ENCODE measurements at places on chromosomes 3 and 15. TPM values are rescaled to one million over a fixed set of nuclear protein-coding genes. Genes with fewer than 3 reads are reported as not detected.

GRCh38 chr3:13713396-13713795 lies 164.5 kb downstream of the FBLN2 start:
- DNase-seq = peak; percentile 10

DNA sequence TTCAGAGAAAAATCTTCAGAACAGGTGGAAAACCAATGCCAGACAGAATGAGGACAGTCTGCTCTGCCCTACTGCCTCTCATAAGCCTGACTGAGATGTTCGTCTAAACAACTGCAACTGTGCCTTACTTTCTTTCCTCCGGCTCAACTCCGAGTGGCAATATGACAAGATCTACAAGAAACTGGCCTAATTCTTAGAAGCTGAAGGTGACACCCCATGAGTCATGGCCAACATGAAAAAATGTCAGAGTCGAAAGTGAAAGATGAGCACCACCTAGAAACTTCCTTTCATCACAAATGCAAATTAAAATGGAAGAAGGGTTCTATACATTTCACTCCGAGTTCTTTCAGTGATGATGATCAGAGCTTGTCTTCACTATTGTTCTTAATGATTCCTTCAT lies 12.9 kb downstream of the PCYT1A start:
- DNase-seq = no peak

- no peak for DNase-seq
These were observed 20.0 kb downstream of the COPS2 start for GRCh38 chr15:49135342-49135857.

DNA sequence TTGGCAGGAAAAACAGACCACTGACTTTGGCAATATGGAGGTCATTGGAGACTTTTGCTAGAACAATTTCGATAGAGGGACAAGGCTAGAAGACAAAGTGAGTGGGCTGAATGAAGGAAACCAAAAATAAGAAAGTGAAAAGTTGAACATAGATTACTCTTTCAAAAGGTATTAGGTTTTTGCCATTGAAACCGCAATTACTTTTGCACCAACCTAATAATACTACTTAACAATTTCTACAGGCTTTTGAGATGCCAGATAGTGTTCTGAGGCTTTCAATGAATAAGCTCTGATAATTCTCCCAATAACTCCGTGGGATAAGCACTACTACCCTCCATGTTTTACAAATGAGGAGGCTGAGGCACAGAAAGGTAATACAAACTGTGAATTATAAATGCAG lies 85.0 kb downstream of the MDFIC2 start:
- no peak for DNase-seq

Gene CHCHD4
- total RNA-seq = 11.2 TPM

DNA sequence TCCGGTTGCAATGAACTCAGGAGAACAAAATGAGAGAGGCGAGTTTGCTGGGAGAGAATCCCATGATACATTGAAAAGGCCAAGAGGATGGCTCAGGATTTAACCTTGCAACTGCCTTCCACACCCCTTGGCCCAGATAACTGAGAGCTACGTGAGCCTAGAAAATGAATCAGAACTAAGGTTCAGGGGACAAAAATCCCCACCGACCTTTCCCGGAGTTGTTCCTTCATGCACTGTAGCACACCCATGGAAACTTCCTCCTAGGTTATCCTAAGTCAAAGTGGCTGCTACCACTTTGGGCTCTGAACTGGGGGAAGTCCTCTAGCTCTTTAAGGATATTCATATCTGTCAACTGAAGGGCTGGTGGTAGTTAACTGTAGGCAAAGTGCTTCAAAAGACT lies 58.3 kb upstream of the SLC4A7 start:
- DNase-seq = no peak

Gene GPR171
- 4.7 TPM for total RNA-seq

Gene HRG
- not detected for total RNA-seq

Gene IGDCC3
- 1.6 TPM for total RNA-seq

DNA sequence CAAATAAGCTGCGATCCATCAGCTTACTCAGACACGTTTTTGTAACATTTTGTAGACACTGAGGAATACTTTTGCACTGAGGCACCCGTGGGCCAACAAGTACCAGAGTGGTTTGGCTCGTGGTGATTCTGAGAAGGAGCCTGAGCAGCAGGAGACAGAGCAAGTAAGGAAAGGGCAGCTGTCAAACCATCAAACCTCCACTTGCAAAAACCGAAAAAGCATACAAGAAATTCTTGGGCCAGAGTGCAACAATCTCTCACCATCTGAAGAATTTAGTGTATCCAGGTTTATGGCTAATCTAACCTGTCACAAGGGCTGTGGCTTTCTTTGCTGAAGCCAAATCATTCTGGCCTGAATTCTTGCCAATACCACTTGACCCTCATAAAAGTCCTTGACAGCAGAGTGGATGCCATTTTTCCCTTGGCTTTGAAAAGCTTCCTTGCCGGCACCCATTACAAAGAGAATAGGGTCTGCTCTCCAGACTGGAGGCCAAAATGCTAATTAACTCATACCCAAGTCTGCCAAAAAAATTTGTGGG lies 56.7 kb downstream of the MYO1E start:
- DNase-seq = no peak

DNA sequence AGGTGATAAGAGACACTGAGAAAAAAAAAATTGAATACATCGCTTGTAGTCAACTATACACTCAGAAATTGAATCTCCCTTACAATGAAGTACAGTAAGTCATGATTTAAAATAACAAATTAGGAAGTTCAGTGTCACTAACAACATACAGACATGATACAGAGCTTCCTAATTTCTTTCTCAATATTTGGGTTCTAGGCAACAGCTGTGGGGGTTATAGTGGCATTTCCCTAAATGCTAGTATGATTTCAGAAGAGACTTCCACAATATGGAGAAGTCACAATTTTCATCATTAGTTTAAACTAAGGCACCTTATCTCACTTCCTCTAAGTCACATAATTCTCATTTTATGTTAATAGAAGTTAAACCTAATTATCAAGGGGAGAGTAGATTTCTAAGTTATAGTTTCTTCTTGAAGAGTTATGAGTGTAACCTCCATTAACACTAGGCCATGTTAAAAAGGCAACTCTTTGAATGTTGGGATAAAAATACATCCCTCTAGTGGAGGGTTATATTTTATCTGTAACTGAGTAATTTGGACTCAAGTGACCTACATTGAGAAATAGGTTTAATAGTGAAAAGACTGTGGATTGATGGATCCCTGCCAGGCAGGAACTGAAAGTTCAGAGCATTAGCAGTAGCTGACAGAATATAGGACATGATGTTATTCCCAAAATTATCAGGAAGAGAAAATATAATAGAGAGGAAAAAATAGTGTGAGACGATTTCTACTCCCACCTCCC lies 286.0 kb upstream of the SUCLG2 start:
- no peak for DNase-seq

Gene TTLL13
- total RNA-seq = 0.36 TPM

Gene ADPGK
- 58.0 TPM for total RNA-seq

DNA sequence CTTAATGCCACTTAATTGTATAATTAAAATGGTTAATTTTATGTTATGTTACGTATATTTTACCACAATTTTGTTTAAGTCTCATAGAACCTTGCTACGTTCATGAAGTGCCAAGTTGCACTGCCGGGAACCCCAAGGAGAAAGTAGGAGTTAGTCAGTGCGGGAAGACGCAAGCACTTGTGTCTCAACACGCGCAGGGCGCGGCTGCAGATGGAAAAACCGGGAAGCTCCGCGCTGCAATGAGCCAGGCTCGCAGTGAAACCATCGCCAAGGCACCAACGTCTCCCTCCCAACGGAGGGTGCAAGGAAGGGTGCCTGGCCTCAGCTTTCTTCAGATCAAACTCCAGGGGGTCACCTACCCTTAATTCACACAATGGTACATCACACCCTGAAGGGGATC lies 21.6 kb downstream of the MAGI1 start:
- no peak for DNase-seq

- DNase-seq = no peak
These were observed 4.2 kb downstream of the TBC1D23 start for GRCh38 chr3:100265016-100265415.

GRCh38 chr3:30314757-30315325 lies 291.6 kb upstream of the TGFBR2 start:
- no peak for DNase-seq

- no peak for DNase-seq
These were observed 238.8 kb upstream of the DPH6 start for GRCh38 chr15:35784745-35785144.

DNA sequence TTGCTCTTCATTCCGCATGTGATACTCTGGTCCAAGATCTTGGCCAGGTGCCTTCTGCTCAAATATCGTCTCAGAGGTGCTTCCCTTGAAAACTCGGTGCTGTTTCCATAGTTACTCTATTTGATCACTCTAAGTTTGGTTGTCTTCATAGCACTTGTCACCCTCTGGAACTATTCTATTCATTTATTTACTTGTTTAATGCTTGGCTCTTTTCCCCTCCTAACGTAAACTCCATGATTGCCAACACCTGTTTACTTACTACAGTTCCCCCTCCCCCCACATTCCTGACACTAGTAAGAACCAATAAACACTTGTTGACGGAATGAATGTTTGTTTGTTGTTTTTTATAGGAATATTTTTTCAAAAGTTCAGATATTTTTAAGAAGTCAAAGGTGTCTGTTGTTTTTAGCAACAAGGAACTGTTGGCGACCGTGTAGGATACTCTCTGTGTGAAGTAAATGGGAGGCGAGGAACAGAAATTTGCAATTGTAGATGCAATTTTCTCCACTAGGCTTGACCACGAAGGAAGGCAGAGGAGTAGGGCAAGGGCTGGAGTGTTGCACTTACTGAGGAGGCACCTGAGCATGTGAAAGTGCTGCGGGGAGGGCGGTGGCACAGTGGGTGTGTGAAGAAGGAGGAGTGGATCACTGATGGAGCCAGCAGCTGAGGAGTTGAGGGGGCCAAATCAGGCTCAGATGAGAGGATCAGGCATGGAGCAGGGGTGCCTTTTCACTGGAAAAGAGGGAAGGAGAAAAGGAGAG lies 48.4 kb downstream of the MOBP start:
- DNase-seq = no peak

Gene SGO1
- 0.78 TPM for total RNA-seq

Gene TMEM45A
- 9.2 TPM for total RNA-seq

Gene TGFBR2
- total RNA-seq = 177 TPM

Gene TMEM44
- 19.9 TPM for total RNA-seq

DNA sequence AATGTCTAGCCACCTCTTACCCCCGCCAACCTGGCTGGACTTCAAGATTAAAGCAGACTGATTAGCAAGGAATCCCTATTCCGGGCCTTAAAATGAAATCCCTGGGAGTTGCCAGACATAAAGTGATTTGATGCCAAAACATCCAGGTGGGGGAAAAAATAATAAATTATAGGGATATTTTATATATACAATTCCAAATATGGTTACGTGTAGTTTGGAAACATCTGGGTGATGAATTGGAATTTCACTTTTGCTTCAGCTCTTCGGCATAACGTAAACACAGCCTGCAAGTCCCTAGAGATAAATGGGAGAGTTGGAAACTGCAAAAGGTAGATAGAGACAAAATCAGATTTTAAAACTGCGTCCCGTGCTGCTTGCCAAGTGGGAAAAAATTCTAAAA lies 545.5 kb upstream of the MDFIC2 start:
- no peak for DNase-seq

DNA sequence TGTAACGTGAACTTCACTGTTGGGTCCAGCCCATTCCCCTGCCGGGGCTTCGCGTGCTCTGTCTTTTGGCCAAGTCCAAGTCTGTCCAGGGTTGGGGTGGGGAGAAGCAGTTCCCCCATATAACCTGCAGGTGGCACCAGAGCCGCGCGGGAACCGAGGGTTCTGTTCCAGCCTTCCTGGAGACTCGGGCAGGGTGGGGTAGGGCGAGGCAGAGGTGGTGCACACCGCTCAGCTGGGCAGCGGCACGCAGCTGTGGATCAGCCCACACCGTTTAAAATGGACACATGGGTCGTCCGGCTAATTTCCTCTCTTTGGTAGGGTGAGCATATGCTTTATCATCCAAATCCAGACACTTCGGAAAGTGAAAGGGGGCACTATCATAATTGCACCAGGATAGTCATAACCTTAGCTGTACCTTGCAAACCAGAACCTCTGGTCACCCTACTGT lies 118.1 kb downstream of the TBC1D2B start:
- peak; percentile 86 for DNase-seq

Gene MYH15
- total RNA-seq = 0.52 TPM

Gene P2RY14
- 0.68 TPM for total RNA-seq

DNA sequence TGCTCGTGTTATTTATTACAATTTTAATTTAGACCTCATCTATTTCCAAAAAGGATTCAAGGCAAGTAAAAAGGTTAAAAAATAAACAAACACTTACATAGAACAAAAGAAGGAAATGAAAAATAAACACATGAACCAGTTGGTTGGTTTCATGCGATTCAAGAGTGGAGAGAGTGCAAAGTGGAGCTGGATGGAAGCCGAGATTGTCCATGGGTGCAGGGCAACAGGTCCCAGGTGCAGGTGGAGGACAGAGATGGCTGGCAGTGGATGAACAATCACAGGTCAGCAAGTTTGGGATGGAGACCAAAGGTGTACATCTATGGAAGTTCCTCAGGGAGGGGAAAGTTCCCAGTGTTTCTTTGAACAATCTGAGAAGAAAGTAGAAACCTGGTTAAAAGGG lies 11.6 kb upstream of the SEMA5B start:
- no peak for DNase-seq

- no peak for DNase-seq
These were observed 110.1 kb upstream of the LPP start for GRCh38 chr3:188043891-188044290.

Gene TMEM108
- total RNA-seq = 1.5 TPM

Gene OR5K2
- not detected for total RNA-seq

Gene SLC24A1
- total RNA-seq = 24.9 TPM

Gene POLQ
- total RNA-seq = 0.83 TPM

Gene CRTAP
- total RNA-seq = 167 TPM

DNA sequence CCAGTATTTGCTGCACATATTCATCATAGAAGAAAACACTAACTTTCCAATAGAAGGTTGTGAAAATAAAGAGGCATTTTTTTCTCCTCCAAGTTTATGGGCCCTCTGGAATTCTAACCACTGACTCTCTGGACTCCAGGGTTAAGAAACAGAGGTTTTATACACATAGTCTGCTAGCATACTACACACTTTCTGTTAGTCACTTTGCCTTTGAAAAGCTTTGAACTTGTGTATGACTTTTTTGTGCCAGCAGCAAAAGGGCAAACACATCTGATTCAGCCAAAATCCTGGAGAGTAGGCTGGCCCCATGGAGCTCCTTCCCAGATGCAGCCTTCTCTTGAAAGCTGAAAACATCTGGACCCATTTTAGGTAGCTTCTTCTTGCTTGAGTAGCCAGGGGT lies 6.2 kb downstream of the ZIC4 start:
- no peak for DNase-seq

Gene CLDN16
- 1.1 TPM for total RNA-seq
